ENCODE measurements at places on chromosomes 2 and 18. TPM values are rescaled to one million over a fixed set of nuclear protein-coding genes. Genes with fewer than 3 reads are reported as not detected.

SNTG2 gene
- 0.79 TPM for total RNA-seq

DNA sequence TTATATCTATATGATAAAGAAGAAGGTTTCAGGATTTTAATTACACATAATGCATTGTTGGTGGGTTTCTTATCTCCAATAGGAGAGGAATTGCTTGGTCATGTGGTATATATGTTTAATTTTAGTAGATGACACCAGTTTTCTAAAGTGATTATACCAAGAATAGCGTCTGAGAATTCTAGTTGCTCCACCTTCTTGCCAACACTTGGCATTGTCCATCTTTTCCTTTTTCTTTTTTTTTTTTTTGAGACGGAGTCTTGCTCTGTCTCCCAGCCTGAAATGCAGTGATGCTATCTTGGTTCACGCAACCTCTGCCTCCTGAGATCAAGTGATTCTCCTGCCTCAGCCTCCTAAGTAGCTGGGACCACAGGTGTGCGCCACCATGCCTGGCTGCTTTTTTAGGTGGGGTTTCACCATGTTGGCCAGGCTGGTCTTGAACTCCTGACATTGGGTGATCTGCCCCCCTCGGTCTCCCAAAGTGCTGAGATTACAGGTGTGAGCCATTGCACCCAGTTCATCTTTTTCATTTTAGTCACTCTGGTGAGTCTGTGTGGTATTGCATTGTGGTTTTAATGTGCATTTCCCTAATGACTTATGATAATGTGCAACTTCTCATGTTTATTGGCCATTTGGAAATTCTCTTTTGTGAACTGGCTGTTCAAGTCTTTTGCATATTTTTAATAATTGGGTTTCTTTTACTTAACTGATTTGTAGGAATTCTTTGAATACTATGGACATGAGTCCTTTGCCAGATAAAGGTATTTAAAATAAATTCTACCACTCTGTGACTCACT lies 37.3 kb upstream of the ZNF512 start:
- DNase-seq = no peak

DNA sequence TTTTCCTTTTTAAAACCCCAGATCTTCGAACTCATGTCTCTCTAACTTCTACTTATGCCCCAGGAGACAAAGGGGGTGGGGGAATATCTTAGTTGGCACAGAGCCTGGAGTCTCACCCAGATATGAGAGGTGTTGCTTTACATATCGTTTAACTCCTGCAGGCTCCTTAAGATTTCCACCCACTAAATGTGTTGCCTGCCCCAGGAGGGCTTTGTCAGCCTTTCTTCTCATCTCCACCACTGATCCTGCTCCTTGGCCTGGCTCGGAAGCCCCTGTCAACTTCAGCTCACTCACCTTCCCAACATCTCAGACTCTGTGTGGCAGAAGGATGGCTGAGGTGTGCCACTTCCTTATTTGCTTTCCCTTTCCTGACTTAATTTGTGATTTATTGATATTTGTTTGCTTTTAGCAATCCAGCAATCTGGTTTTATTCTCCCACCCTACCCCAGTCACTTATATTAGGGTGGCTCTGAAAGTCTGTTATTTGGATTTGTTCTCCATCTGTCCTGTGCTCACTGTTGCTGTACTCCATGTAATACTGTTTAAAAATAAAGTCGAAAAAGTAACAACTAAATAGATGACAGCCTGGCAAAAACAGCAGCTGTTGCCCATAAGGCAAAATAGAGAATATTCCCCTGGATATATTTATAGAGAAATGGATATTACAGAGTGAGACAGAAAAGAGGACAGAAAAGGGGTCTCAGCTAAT lies 200.6 kb downstream of the ZBTB7C start:
- DNase-seq = no peak

DNA sequence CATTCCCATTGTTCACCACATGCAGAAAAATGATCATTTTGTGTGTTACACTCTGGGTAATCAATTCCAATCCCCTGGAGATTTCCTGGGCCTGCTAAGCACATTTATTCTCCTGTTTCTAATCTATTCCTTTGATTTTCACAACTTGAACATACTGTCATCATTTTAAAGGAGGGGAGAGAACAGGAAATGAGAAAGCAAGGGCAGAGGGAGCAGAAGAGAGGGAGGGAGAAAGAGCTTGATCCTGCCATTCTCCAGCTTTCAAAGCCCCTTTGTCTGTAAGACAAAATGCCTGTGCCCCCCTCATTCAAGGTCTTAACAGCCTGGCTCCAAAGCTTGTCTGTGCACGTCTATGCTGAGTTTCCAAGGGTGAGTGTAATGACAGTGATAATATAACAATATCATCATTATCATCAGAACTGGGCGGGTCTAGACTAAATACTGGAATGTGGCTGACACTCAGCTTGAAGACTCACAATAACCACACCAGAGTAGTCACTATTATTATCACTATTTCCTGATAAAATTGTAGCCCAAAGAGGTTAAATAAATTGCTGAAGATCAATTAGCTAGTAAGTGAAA lies 164.4 kb upstream of the KLHL29 start:
- DNase-seq = no peak

GAREM1 gene
- total RNA-seq = 0.20 TPM

- DNase-seq = no peak
Observed at GRCh38 chr2:118766871-118767270, 80.6 kb downstream of the EN1 start.

SLC35F5 gene
- total RNA-seq = 89.8 TPM

DNA sequence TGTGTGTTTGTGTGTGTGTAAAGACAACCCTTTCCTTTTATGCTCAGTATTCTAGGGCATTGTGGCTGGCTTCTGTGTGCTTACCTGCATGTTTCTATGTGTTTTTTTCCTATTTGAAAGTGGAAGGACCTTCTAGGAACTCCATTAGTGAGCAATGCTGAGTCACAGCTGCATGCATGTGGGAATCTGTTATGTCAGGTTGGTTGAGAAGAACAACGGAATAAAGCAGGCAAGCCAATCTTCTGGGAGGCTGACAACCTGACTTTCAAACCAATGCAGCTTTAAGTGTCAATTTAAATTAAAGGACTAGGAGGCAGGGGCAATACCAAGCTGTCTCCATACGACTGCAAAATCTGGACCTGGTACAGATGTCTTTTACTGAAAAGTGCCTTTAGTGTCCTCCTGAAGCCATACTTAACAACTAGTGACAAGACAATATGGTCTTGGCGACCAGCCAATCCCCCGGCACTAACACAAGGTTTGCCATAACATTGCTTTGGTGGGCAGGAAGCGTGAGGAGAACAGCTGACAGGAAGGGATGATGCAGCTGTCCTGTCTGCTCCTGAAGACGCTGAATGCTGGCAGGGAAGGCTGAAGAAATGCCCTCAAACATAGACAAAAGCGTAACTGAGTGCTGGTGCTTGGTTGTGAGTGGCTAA lies 514.7 kb upstream of the CDH7 start:
- DNase-seq = peak; percentile 1

- DNase-seq = no peak
Observed at GRCh38 chr2:38170067-38170466, 94.1 kb upstream of the CYP1B1 start.

DNA sequence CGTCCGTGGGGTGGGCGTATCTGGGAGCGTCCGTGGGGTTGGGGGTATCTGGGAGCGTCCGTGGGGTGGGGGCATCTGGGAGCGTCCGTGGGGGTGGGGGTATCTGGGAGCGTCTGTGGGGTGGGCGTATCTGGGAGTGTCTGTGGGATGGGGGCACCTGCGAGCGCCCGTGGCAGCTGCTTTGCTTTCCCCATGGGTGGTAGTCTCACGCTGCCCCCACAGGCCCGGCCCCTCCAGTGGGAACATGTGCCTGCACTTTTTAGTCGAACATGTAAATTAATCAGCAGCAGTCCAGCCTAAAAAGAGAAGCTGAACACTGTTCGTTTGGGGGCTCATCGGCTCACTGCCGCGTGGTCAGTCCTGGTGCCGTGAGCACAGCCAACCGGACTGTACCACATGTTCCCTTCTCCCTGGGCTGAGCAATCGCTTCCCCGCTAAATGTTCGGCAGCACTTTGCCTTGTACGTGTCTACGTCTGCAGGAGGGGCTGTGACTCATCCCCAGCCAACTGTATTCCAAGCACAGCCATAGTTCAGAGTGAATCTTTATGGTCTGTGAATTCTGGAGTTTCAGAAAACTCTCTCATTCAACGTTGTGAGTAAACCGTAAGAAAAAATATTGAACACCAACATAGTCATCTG lies 271.5 kb downstream of the AGAP1 start:
- DNase-seq = peak; percentile 27

PTPRM gene
- 40.1 TPM for total RNA-seq

DNA sequence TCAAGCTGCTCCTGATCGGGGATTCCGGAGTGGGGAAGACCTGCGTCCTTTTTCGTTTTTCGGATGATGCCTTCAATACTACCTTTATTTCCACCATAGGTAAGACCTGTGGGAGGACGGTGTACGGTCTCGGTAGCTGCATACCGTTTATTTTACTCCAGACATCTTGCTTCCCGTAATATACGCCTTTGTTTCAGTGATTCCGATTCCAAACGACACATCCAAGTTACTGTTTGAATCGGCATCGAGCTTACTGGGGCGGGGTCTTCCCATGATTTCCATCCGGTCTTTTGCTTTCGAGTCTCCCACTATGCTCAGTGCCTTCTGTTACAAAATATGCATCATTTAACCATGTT lies 731 bp downstream of the RAB10 start:
- peak; percentile 46 for DNase-seq

ARHGAP25 gene
- total RNA-seq = 8.9 TPM

- no peak for DNase-seq
Observed at GRCh38 chr2:182187130-182187529, 201.5 kb downstream of the PPP1R1C start.

CFAP65 gene
- total RNA-seq = not detected

- no peak for DNase-seq
Observed at GRCh38 chr18:22951823-22952222, 18.7 kb downstream of the RBBP8 start.

DNA sequence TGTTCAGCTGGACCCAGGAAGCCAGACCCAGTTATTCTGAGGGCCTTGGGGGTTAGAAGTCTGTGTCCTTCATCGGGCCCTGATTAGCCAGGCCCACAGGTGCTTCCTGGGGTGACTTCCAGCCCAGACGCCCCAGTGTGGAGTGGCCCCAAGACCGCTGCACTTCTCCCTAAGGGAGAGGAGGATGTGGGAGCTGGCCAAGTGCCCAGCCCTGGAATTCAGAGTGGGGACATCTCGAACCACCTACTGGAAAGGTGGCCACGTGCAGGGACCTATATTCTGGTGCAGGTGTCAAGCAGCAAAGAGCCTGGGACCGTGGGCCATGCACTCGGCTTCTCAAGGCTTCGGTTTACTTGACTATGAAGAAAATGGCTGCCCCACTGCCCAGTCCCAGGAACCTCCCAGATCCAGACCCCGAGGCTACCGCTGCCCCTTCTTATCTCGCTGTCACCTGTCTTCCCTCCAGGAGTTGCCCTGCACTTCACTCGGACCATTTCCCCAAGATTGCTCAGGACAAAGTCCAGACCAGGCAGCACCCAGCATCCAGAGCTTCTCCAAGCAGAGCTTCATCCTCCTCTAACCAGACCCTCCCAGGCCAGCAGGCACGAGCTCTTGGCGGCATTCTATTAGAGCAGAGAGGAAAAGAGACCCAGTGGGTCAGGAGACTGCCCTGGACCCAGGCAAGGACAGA lies 142.8 kb upstream of the ID2 start:
- no peak for DNase-seq

GRCh38 chr2:159456500-159457426 lies 159.6 kb downstream of the BAZ2B start:
- DNase-seq = no peak

TUBA4B gene
- total RNA-seq = not detected

Measured in lung microvascular endothelial cell (primary cell).